ELR (cell line): ENCODE measurements at places on chromosomes 16 and 17.

- DNase-seq = no peak
Observed at GRCh38 chr16:1526608-1527555, 6.6 kb upstream of the TMEM204 start.

GRCh38 chr16:22814711-22815105, 746 bp downstream of the HS3ST2 start:
- no peak for DNase-seq

DNA sequence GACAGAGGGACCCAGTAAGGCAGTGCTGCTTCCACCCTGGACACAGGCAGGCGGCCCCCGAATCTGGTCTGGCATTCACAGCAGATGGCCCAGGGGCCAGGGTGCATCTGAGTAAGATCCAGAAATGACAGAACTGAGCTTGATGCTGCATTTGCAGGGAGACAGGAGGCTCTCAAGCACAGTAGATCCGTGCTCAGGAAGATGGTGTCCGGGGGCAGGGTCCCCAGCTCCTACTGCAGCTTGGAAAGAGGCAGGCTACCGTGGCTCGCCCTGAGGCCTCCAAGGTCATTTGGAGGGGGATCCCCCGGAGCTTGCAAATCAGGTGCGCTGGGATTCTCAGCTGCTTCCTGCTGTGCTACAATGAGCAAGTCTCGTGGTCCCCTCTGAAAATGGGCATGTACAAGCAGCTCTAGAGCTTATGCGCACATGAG, 2.2 kb downstream of the C16orf95 start:
- DNase-seq = no peak

GRCh38 chr17:50624321-50624934, 10.3 kb upstream of the ABCC3 start:
- no peak for DNase-seq

GRCh38 chr16:77705351-77705750, 17.0 kb upstream of the NUDT7 start:
- no peak for DNase-seq

- no peak for DNase-seq
Observed at GRCh38 chr16:58343562-58343961, 48.7 kb upstream of the GINS3 start.

- no peak for DNase-seq
Observed at GRCh38 chr17:44087319-44087718, 16.8 kb downstream of the G6PC3 start.

DNA sequence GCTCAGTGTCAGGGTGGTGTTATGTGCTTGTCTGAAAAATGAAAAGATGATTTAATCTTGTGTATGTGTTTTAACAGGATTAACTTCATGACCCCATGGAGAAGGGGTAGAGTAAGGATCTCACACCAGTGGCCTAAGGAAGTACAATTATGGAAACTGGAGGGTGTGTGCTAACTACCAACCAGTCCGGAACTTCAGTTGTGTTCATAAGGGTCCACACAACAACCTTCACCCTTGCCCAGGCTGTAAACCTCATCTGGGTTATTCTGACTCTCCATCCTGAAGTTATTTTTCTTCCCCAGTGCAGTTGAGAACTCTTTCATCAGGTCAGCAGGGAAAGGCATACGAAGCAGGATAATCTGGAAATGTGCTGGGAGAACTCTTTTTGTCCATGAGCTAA, 158.9 kb downstream of the MAP2K6 start:
- DNase-seq = no peak

GRCh38 chr17:14748036-14748710, 447.3 kb downstream of the HS3ST3B1 start:
- peak; percentile 48 for DNase-seq

DNA sequence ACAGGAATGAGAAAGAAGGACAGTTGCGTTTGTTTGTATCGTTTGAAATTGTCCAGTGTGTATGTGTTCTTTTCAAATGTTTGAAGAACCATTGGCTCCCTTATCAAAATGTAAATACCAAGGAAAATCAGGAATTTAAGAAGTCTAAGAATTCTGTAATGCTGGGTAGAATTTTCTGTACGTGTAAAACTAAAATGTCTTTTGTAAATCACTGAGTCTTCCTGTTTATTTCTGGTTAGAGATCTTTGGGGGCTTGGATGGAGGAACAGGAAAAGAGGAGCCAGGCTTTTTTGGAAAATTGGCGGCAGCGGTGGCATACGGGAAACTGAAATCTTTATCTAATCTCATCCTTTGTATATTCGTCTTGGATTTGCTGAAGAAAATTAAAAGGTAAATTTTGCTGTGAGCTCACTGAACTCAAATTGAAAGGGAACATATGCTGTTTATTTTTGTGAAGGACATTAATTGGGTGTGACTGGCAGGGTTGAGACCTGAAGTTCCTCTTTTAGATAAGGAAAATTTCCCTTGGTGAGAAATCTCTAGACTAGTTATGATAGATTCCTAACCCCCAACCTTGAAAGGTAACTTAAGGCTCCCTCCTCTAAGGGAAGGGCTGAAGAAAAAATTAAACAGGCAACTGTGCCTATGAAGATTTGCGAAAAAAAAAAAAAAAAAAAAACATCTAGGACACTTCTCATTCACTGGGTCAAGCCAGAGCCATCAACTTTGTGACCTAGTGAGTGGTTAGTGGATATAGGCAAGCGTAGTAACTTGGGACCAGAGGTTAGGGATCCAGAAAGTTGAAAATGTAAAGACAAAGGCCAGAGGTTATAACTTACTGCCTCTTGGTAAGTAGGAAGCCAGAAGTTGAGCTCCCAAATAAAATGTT, 10.8 kb downstream of the TAT start:
- no peak for DNase-seq

- DNase-seq = peak; percentile 80
Observed at GRCh38 chr16:12874186-12874585, 27.2 kb upstream of the SHISA9 start.

DNA sequence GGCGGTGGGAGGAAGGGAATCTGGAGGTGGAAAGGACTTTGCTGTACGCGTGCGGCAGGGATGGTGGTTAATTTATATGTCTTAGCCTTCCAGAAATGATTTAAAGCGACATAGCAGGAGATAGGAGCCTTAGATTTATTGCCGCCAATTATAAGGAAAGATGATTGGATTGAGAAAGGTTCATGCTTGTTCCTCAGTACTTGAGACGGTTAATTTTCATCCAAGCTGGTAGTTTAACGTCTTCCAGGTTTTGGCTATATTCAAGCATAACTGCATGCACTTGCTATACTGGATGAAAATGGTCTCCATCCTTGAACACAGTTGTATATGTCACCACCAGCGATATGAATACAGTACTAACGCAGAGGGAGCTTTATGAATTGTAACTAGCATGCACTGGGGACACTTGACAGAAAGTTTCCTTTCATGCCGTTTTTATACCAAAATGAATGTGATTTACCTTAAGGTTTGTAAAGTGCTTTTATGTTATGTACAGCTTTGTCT, 610 bp upstream of the PEX12 start:
- no peak for DNase-seq

DNA sequence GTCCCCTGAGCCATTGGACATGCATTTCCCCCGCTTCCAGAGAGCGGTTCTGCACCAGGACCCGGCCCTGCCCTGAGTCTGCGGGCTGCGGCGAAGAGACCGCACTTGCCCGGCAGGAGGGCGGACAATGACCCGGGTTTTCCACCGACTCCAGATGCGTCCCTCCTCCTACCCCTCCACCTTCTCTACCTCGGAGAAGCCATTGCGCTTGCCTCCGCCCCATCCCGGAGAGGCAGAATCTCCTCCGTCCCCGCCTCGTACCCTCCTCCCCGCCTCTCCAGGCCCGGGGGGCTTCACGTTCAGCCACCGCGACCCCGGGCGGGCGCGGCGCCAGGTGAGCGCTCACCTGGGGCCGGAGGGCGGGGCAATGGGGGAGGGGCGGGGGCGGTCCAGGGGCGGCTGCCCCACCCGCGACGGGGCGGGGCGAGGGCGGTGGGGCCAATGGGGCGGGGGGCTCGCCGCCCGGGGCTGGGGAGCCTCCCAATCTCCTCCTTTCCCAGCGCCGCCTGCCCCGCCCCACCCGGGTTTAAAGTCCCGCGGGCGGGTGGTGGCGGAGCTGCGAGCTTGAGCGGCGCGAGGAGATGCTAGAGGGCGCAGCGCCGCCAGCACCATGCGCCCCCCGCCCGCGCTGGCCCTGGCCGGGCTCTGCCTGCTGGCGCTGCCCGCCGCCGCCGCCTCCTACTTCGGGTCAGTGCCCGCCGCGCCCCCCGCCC, at the start of gene WNT9B:
Gene WNT9B, plus strand, starts transcription at position 555 of the 713 bp plus-strand sequence. Its CDS starts 56 bp downstream, at position 611.
- no peak for DNase-seq

DNA sequence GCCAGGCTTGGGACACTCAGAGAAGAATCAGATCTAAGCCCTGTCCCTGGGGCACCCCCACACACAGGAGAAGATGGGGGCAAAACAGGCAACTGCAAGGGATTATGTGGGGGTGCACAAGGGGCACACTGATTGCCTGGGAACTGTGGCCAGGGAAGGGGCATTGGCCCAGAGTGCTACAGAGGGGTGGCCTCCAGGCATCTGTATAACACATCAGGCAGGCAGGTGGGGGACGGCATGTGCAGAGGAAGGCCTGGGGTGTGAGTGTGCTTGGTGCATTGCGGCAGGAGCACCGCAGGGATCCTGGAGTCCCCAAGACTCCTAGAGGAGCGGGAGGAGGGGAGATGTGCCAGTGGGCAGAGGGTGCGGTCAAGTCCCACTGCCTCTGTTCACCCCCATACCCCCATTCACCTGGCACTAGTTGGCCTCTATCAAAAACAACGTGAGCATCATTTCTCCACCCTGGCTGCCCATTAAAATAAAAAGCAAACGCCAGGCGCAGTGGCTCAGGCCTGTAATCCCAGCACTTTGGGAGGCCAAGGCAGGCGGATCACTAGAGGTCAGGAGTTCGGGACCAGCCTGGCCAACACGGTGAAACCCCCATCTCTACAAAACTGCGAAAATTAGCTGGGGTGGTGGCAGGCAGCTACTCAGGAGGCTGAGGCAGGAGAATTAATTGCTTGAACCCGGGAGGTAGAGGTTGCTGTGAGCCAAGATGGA, 41.5 kb downstream of the C16orf82 start:
- no peak for DNase-seq

DNA sequence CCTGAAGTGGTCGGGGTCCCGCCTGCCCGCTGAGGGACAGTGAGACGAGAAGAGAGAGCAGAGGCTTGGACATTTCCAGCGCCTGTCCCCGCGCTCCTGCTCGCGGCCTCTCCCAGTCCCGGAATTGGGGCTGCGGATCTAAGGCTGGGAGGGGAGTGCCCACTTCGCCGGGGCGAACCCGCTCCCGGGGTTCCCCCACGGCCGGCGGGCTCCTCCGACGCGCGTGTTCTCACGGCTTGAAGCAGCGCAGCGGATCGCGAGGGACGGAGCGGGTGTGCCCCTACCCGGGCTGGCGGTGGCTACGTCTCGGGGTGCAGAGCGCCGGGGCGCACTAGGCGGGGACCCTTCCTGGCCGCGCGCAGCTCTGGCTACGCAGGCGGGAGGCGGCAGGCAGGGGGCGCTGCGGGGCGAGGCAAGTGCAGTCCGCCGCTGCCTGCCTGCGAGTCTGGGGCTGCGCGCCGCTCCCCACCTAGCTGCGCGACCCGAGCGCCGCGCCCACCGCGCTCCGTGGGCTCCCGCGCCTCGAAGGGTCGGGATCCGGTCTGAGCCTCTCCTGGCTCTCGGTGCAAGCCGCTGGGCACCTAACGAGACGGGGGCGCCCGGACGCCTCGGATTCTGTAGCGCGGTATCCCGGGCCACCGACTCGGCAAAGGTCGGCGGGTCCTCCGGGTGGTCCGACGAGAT, 1.2 kb downstream of the NGFR start:
- DNase-seq = peak; percentile 71

DNA sequence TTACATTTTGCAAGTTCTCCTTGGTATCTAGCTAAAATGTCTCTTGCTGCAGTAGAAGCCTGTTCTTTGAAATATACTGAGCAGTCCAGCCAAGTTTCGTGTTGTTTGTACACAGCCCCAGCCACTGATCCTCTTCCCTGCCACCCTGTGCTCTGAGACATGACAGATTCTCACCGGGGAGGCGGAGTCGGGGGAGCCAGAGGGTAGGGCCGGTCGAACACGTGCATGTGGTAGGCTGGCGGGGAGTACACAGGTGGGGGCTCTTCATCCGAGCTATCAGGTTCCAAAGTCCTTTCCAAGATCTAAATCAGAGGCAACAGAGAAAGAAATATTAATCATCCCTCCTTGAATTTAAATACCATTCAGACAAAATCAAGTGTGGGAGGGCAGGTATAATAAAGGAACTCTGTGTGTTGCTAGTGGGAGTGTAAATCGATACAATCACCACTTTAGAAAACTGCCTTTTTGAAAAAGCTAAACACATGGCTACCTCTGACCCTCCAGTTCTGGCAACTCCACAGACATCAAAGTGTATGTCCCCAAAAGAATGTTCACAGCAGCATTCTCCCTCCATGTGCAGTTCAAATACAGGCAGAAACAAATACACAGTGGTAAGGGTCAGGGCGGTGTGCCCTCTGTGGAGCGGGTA, 29.7 kb upstream of the MRPS23 start:
- peak; percentile 55 for DNase-seq

GRCh38 chr16:11047939-11048800, 103.8 kb downstream of the CLEC16A start:
- DNase-seq = no peak

- no peak for DNase-seq
Observed at GRCh38 chr17:69762359-69762758, 312.7 kb upstream of the KCNJ16 start.

DNA sequence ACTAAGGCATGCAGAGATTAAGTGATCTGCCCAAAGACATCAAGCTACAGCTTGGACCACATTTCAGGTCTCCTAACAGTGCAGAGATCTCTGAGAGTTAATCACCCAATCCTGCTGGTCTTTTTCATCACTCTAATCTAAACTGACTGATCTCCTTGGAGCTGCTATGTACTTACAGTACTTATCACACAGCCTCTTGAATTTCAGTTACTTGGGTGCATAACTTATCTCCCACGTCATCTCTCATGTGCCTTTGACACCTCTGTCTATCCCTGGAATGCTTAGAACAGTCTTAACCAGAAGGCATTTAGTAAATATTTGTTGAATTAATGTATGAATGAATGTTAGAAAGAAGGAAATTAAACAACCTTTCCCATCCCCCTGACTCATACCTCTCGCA, 139.0 kb downstream of the SNX11 start:
- peak; percentile 96 for DNase-seq

GRCh38 chr17:60904582-60904981, 226.9 kb downstream of the BCAS3 start:
- no peak for DNase-seq

DNA sequence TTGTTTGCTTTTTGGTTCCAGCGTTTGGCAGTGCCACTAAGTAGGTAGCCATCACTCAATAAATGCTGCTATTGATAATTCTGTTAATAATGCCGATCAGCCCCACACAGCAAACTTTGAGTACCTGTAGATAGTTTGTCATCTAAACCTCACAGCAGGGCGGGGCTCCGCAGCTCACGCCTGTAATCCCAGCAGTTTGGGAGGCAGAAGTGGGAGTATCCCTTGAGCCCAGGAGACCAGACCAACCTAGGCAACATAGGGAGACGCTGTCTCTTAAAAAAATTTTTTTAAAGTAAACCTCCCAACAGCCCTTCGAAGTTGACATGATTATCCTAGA, 1.6 kb downstream of the BFAR start:
- DNase-seq = no peak

- DNase-seq = no peak
Observed at GRCh38 chr17:11924076-11924475, 73.2 kb downstream of the ZNF18 start.

GRCh38 chr17:4409659-4410058, 24.1 kb upstream of the SPNS3 start:
- DNase-seq = no peak

GRCh38 chr17:80274331-80274730, 13.7 kb downstream of the RNF213 start:
- no peak for DNase-seq

- no peak for DNase-seq
Observed at GRCh38 chr16:50047864-50048263, 17.9 kb upstream of the HEATR3 start.

- no peak for DNase-seq
Observed at GRCh38 chr16:48247311-48247710, at the start of gene ABCC11. Gene ABCC11 (minus strand): TSS chr16:48247539. CDS start chr16:48231921, 15,618 bp downstream.
